ENCODE measurements at places on chromosomes 1 and 21.

DNA sequence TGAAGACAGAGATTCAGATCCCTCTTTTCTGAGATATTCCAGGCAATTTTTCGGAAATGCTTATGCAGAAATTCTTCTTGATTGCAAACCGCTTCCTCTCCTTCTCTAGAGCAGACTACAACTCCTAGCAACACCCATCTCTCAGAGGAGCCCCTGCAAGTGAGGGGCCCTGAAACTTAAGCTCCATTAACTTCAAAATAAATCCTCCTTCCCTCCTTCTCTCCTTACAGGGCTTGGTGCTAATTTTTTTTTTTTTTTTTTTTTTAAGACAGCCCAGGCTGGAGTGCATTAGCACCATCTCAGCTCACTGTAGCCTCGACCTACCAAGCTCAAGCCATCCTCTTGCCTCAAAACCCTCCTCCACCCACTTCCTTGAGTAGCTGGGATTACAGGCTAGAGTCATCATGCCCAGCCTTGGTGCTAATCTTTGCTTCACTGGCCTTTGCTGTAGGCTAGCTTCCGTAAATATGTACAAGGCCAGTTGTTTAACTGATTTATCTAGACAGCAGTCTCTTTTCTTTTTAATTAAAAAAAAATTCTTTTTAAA, 30.2 kb upstream of the SFPQ start:
- DNase-seq = no peak

DNA sequence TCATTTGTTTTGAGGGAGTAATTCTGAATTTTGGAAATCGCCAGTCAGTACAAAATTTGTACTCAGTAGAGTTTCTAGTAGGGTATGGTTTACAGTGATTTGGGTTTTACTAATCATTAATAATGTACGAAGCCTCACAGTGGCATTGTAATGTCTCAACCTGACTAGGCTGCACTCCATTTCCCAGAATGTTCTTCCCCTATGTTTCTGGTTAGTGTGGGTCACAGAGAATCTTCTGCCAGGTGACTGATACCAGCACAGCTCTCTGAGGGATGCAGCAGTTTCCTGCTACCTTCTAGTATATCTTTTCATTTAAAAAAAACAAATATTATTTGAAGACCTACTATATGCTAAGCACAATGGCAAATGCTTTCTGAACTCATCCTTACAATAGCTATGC, 112.9 kb downstream of the PTPN14 start:
- DNase-seq = no peak

DNA sequence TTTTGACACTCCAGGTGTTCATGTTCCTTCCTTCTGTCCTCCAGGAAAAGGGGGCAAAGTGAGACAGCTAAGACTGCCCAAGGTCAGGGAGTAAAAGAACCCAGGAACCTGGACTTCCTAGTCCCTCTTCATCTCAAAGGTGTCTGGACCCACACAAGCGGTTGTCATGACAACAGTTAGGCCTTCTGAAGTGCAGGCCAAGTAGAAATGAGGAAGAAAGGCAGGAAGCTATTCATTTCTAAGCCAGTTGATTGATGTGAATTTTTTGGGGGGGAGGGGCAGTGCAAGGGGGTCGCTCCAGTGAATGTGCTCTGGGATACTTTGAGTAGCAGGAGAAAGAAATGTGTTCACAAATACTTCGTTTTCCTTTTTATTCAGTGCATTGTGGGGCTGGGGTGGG, 114.3 kb downstream of the NAV1 start:
- no peak for DNase-seq

DNA sequence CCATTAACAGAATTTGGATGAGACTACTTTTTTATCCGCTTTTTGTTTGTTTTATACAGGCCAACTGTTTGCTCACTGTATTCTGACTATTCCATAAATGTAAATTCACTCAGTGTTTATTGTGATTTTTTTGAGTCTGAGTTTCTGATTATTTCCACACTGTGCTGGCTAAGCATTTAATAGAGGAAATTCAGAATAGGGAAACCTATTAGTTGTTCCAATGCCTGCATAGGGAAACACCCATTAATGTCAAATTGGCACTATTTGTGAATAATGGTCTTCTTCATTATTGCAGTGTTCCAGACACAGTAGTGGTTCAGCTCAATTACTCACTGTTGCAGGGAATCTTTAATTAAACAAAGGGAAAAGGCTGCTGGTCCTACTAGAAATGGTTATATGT, 174.7 kb upstream of the SGIP1 start:
- DNase-seq = no peak

DNA sequence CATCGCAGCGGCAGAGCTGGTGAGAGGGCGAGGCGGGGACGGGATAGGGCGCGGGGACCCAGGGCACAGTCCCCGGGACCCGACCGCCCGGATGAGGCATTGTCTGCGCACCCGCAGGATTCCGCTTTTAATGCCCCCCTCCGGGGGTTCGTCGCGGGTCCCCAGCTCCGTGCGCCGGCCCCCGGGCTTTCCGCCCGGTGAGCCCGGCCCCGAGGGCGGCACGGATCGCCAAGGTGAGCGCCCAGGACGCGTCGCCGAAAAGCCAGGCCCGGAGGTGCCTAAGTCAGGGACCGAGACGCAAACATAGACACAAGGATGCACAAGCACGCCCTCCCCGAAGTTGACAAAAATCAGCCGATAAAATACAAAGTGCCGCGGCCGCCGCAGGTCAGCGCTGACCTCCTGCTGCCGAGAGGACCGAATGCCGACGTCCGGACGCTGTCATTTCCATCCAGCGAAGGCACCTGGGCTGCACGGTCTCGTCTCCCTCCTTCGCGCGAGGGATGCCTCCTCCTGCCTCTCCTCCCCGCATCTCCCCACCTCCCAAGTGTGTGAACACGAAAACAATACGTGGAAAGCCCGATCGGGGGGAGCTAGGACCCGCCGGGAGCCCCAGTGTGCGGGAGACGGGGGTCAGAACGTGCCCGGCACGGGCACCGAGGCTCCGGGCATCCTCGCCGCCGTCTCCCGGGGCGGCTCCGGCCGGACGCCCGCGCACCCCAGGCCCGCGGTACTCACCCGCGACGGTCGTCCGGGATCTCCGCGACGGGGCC, 101.1 kb upstream of the SOD1 start:
- DNase-seq = no peak

DNA sequence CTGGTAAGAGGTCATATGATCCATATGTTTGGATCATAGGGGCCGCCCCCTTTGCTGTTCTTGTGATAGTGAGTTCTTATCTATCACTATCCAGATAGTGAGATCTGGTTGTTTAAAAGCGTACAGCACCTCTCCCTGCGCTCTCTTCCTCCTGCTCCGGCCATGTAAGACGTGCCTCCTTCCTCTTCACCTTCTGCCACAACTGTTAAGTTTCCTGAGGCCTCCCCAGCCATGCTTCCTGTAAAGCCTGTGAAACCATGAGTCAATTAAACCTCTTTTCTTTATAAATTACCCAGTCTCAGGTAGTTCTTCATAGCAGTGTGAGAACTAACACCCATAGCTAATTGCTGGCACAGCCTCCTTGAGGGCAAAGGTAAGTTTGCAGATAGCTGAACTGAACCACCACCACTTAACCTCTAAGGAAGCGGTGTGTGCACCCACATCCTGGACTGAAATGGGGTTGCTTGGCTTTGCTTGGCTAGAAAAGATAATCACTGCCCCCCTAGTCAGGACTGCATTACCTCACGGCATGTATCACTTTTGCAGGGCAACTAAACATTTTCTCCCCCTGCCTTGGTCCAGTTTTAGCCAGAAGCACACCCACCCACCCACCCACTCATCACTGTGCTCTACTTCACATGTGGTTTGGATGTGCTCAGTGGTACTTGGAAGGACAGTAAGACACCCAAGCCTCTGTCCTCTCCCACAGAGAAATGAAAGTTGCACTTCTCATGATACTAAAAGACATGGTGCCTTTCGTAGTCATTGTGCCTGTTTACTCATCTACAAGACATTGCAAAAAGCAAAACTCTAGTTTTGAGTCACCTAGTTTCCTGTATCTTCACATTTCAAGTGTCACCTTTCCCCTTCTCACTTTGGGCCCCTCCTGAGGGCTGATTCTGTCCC, 23.1 kb upstream of the PTAFR start:
- no peak for DNase-seq

- no peak for DNase-seq
Measured at GRCh38 chr1:243801378-243801777, 48.7 kb downstream of the AKT3 start.

GRCh38 chr1:228992907-228993535, 257.7 kb downstream of the RHOU start:
- DNase-seq = no peak

GRCh38 chr1:12604114-12604874, 13.7 kb downstream of the DHRS3 start:
- DNase-seq = no peak

DNA sequence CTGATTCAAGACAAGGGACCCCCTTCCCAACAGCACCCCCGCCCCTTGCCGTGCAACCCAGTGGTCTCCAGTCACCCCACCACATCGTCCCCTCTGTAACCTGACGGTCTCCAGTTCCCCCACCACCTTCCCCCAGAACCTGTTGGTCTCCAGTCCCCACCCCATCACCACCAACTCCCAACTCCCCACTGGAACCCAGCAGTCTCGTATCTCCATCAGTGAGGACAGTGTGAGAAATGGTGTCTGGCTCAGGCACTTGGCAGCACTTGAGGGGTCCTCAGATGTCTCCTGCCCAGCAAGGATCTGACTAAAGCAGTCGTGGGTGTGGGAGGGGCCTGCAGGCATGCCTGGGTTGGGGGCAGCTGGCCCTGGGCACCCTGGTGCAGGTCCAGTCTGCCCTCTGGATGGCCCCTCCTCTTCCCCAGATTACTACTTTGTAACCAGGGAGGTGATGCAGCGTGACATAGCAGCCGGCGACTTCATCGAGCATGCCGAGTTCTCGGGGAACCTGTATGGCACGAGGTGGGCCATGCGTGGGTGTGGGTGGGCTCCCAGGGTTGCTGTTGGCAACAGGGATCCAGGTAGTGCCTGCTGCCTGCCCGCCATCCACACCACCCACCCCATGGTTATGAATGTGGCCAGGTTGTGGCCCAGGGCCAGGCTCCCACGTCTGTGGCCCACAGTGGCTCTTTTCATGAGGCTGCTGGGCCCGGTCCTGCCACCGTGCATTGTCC, 3.1 kb upstream of the GJC2 start:
- DNase-seq = no peak

DNA sequence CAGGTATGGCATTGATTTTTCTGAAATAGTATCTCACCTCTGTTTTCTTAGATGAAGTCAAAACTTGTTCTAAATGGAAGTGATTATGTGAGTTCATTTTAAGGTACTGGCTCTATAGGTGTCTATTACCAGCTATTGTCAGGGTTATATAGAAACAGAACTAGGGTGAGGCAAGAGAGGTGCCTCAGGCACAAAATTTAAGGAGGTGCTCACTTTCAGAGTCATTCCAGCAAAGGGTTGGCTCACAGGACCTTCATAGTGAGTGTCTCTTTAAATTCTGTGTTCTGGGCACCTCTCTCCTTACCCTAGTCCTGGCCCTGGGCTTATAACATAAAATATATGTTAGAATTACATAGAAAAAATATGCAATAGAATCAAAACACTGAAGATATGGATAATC, 49.3 kb downstream of the KIAA0319L start:
- DNase-seq = no peak

- no peak for DNase-seq
Measured at GRCh38 chr1:28159243-28159642, 17.2 kb downstream of the PTAFR start.

- DNase-seq = no peak
Measured at GRCh38 chr1:226597616-226598454, 49.3 kb downstream of the STUM start.

GRCh38 chr1:33150522-33150921, 31.3 kb downstream of the TRIM62 start:
- DNase-seq = no peak

GRCh38 chr1:6099787-6100765, 54.4 kb downstream of the KCNAB2 start:
- no peak for DNase-seq

DNA sequence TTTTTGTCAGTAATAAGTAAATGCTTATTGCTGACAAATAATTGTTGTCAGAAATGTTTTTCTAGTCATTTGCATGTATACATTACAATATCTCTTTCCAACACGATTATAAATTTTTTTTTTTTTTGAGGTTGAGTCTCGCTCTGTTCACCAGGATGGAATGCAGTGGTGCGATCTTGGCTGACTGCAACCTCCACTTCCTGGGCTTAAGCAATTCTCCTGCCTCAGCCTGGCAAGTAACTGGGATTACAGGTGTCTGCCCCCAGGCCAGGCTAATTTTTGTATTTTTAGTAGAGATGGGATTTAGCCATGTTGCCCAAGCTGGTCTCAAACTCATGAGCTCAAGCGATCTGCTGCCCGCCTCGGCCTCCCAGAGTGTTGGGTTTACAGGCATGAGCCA, 72.0 kb upstream of the ATF3 start:
- no peak for DNase-seq

DNA sequence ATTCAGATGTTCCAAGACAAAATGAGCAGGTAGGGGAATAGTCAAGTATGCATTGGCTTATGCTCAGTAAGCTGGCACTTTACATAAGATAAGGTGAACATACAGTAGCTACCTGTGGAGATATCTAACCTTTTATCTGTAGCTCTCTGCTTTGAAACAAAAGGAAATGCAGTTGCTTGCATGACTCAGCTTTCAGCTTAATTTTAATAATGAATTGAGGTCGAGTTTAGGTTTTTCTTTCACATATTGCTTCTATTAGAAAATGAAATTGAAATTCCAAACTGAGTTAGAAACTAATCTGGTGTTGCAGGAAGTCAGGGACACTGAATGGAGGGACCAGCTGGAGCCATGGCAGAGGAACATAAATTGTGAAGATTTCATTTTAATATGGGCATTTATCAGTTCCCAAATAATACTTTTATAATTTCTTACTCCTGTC, 8.3 kb downstream of the FRRS1 start:
- no peak for DNase-seq

- no peak for DNase-seq
Measured at GRCh38 chr1:26959722-26960624, at the start of gene KDF1. Gene KDF1, minus strand, starts transcription at chr1:26960468. Its CDS starts 8,088 bp downstream, at chr1:26952380.

GRCh38 chr1:235006132-235006721, 122.4 kb downstream of the TOMM20 start:
- no peak for DNase-seq

GRCh38 chr1:88801575-88802208, 89.7 kb downstream of the GTF2B start:
- DNase-seq = no peak

DNA sequence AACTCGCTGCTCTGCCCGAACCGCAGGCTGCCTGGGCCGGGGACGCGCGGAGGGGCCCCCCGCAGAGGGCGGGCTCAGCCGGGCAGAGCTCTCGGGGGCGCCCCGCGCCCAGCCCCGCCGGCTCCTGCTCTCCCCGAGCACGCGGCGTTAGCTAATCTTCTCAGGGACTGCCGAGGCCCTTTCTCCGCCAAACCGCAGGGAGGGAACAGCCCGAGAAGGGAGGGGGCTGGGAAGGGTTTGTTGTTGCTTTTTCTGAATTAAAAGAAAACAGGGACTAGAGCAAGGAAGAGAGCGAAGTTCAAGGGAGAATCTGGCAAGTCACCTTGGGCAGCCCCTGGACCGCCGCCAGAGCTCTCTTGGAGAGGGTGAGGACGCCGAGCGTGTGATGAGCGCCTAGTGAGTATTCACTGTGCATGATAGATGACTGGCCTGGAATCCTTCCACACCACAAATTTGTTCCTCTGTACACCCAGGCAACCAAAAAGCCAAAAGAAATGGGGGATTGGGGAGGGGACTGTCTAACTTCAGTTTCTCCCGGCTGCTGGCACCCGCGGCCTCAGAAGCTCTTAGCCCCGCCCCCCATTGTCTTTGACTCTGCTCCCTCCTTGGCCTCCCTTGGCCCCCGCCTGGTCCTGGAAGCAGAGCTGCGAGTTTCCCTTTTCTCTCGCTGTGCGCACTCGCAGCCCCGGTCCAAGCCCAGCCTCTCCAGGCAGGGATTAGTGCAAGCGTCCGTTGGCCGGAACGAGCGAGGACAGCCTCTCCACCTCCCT, 19.7 kb upstream of the LMX1A start:
- DNase-seq = no peak

- DNase-seq = no peak
Measured at GRCh38 chr21:37970548-37970947, 54.3 kb upstream of the KCNJ6 start.

Measured in NCI-H1417 treated with DMSO at 0.1 percent for 48 hours (cell line).